ENCODE measurements at places on chromosomes 7 and 10.

DNA sequence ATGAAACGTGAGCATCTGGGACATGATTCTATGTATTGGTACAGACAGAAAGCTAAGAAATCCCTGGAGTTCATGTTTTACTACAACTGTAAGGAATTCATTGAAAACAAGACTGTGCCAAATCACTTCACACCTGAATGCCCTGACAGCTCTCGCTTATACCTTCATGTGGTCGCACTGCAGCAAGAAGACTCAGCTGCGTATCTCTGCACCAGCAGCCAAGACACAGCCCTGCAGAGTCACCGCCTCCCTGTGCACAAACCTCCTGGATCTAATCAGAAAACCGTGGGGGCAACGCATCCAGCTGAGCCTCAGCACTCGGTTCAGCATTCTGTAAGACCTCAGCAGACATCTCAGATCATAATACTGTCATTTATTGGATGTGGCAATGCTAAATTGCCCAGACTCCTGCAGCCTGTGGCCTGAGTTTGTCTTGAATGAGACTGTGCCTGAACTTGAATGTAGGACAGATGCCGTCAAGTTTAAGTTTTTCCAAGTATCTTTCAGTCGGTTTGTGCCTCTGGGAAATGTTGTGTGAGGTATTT is 41.5 kb upstream of the PRSS58 start:
- DNase-seq, result no peak

DNA sequence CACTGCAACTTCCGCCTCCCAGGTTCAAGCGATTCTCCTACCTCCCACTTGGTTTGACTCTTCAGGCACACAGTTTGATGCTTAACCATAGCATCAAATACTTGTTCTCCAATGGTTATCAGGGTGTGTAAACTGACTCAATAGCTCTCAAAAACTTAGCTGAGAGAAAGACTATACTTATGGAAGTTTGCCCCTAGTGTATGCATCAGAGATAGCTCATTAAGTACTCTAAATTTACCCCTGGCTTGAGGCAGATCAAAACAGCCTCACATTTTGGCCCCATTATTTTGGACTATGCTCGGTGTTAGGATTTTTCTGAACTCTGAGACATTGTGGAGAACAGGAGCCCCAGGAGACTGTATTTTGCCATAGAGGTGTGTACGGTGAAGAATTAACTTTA is 40.8 kb upstream of the SLC35B4 start:
- no peak for DNase-seq

- DNase-seq, result no peak
Measured at GRCh38 chr10:84221916-84222315, 3.4 kb downstream of the LRIT2 start.

DNA sequence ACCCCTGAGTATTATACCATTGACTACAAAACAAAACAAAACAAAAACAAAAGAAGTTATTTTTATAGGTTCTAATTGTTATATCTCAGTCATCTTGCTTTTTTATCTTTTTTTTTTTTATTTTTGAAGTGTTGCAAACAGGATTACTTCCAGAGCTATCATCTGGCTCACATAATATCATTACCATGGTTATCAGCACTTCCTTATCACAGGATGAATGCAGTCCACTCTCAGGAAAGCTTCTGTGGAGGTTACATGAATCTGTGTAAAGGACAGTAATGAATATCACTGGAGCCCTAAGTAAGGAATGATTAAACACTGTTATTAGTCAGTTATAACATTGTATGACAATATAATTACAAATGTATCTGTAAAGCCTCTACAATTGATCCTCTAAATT is 451.5 kb downstream of the PLXDC2 start:
- DNase-seq, result no peak

GRCh38 chr7:12094365-12094921 is 116.7 kb upstream of the TMEM106B start:
- no peak for DNase-seq

- DNase-seq, result no peak
Measured at GRCh38 chr7:25158966-25159365, 33.9 kb upstream of the CYCS start.

GRCh38 chr10:95434583-95434982 is 126.6 kb downstream of the SORBS1 start:
- DNase-seq, result no peak

GRCh38 chr7:7803715-7804178 is 85.3 kb upstream of the RPA3 start:
- peak; percentile 8 for DNase-seq

DNA sequence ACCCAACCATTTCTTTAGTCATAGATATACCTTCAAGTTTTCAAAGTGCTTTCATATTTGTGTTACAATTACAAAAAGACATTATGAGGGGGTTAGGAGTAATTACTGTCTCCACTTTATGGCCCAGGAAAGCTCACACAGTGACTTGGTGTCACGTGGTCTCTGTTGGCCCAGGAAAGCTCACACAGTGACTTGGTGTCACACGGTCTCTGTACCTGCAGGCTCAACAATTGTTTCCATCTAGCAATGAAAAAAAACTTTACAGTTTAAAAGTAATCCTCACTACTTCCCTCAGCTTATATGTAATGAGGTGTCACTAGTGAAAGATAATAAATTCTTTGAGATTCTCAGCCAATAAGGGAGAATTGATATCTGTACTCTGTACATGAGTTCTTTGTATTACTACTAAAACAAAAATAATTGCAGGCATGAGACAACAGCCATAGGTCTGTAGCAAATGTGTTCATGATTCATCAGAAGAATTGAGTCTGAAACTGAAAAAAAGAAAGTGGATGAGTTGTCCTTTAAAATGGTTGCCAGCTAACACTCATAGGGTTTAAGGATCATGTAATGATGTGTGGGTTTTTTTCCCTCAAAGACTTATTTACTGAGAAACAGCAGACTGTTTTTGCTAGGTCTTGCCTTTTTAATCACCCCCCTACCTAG is 10.9 kb downstream of the OGDH start:
- no peak for DNase-seq

DNA sequence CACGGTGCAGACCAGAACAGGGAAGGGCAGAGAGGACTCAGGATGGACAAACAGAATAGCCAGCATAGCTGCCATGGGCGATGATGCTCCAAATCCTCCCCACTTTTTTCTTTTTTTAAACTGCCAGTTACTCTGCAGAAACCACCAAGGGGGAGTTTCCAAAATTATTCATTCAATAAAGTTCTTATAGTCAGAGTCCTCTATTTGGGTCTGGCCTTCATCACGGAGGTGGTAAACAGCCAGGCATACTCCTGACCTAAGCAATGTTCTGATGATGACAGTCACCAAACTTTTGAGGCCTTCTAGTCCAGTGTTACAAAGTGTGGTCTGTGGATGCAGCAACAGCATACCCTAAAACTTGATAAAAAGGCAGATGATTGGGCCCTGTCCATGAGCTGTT is 12.3 kb downstream of the RAPGEF5 start:
- no peak for DNase-seq

DNA sequence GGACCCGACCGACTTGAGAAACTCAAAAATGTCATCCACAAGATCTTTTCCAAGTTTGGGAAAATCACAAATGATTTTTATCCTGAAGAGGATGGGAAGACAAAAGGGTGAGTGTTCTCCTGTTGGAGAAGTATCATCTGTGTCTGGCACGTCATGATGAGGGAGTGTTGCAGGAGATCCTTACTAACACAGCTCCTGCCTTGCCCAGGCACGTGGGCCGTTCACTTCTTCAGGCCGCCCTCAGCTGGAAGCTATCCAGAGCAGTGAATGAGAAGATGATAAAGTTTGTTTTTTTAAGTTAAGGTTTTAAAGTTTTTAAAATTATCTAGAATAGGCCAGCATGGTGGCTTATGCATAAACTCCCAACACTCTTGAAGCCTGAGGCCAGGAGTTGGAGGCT is 6.2 kb downstream of the EIF3B start:
- peak; percentile 42 for DNase-seq

GRCh38 chr10:67666416-67667034 is 29.5 kb downstream of the CTNNA3 start:
- DNase-seq, result peak; percentile 52

DNA sequence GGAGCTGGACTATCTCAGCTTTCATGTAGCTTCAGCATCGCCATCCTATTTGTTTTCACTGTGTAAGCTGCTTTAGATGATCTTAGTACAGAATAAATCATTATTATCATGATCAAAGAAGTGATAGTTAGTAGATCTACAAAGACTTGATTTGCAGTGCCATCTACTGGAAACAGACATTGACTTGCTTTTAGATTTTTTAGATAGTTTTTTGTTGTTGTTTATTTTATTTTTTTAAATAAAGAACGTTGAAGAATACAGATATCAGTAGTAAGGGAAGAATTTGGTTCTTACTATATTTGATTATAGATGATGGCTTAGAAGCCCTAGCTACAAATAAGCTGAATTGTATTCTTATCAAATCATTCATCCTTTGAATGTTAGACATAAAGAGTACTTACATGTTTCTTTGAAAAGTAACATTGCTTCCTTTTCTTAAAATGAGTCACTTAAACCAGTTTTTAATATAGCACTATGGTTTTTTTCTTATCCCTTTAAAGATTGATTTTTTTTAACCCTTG is 6.3 kb upstream of the SFMBT2 start:
- no peak for DNase-seq

DNA sequence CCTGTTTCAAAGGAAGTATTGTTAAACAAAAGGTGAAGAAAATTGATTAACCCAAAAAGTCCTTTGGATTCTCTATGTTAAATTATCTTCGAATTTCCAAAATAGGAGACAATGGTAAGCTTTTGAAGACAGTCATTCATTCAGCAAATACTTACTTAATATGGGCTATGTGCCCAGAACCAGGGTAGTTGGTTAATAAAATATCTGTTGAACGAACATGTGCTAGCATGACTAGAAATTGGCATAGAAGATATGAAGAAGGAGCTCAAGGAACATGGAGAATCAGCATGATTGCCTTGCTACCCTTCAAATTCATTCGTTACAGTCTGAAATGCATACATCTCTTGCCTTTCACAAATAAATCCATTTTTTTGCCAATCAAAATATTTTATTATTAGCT is 123.1 kb upstream of the RHEB start:
- DNase-seq, result no peak

DNA sequence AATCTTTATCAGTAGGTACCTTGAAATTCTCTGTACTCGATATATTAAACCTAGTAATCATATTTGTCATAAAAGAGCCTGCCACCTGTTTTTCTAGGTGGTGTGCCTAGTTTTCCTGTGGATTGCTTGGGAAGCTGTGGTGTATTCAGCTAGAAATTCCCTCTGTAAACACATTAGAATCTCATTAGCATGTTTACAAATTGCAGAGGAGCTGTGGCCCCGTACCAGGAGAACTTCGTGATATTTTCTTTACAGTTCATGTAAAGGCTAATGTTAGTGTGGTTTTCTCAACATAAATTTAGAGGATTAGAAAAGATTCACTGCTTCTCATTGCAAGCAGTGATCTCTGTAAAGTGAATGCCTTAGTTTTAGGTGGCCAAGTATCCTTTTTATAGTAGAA is 144.7 kb downstream of the CCSER2 start:
- DNase-seq, result no peak

DNA sequence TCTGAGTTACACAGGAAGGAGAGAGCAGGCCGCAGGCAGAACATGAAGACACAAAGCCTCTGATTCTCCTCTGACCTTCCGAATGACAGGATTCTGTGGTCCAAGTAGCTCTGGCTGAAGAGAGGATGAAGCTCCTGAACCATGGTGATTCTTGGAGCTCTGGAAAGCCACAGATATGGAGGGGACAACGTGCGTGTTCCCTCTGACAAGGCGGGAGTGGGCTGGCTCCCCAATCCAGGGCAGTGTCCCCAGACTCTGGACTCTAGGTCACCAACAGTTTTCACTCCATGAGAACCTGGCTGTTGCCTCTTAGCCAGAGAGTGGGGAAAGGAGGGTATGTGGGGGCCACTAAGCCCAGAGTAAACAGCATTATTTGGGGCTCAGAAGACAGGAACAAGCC is 7.4 kb upstream of the TRPV6 start:
- no peak for DNase-seq

DNA sequence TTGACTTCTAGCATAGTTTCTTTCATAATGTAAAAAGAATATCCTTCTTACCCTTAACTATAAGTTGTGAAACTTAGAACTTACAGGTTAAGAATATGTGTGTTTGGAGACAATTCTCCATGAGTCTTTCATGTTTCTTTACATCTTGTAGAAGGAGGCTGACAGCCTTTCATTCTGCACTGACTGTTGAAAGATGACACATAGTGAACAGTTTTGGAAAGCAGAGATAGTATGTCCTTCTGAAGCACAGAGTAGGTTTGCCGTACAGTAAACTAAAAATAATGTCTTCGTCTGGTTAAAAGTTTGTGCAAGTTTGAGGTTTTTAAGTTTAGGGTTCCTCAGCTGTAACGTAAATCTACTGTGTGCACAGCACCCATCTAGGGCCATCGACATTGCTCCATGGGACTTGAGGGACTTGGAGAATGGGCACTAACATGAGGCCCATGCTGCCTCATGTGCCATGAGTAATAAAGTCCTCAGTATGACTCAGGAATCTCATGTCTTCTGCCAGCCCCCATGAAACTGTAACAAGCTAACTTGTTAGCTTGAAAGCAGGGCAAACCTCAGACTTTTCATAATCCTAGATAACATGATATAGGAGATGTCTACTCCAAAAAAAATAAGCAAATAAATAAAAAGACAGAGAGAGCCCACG is 24.5 kb upstream of the ELAPOR2 start:
- DNase-seq, result peak; percentile 15

DNA sequence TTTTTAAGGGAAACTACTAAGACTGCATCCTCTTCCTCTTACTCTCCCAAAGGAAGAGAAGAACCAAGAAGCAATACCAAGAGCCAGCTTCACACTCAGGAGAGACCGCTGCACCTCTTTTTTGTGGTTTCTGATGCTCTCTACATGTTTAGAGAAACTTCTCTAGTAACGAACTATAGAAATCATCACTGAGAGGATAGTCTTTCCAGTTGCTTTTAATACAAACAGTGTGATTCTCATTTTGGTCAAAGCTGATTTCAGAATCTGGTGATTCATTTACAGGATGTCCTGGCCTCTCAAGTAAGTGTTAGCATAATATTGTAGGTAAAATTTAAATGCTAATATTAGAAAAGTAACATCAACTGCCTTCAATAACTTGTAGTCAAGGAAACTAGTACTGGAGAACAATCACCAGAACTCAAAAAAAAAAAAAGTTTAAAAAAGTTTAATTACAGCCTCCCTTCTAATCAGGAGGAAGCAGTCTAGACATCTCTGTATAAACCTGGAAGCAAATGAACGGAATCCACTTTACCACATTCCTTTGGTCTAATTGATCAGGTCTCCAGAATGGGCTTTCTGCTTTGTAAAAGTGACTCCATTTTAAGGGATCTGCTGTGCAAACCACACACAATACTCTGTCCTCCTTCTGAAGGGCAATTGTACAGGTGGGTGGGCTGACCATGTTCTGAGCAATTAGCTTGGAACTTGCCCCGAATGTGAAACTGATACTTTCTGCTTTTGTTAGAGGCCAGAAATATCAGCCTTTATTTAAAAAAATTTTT is 3.0 kb downstream of the LAMB1 start:
- no peak for DNase-seq

GRCh38 chr7:91446819-91447218 is 182.6 kb downstream of the FZD1 start:
- DNase-seq, result no peak

- no peak for DNase-seq
Measured at GRCh38 chr10:102669206-102670064, 25.2 kb downstream of the TRIM8 start.

GRCh38 chr10:23951841-23952240 is 257.1 kb upstream of the KIAA1217 start:
- DNase-seq, result no peak

GRCh38 chr10:131444286-131444685 is 132.8 kb upstream of the TCERG1L start:
- DNase-seq, result no peak
